ENCODE measurements at places on chromosomes 6 and 20.

- no peak for DNase-seq
Measured at GRCh38 chr6:82833481-82833880, 232.2 kb downstream of the UBE3D start.

- DNase-seq = no peak
Measured at GRCh38 chr6:815348-815738, 122.4 kb upstream of the EXOC2 start.

- DNase-seq = no peak
Measured at GRCh38 chr6:85015396-85015990, 251.1 kb upstream of the TBX18 start.

GRCh38 chr6:45591306-45591705, 213.6 kb upstream of the SUPT3H start:
- no peak for DNase-seq

- DNase-seq = no peak
Measured at GRCh38 chr6:153145591-153145990, 14.5 kb upstream of the RGS17 start.

DNA sequence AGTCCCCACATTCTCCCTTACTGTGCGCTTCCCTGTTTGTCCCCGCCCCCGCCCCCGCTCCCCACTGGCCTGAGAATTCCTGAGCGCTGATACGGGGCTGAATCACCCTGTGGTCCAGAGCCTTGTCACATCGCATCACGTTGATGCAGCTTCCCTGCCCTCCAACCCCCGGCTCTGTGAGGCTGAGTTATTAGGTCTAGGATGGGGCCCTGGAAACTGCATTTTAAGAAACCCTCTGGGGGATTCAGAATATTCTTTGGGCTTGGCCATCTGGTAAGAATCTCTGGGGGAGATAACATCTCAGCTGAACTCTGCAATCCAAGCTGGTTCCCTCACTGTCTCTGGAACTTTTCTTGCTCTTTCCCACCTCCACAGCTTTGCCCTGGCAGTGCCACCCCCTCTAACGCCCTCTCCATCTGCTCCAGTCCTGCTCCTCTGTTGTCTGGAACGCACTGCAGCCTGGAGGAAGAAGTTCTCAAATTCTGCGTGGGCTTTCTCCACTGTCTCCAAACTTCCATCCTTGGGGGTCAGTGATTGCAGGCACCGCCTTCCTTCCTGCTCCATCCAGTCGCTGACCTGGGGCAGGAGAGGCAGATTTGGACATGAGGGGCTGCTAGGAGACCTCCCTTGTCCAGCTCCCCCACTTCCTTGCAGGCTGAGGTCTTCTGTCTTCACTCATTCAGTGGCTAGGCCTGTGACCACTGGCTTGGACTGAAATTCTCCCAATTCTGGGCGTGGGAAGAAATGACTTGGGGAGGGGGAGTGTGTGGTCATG, 42.6 kb downstream of the KIAA1755 start:
- no peak for DNase-seq

DNA sequence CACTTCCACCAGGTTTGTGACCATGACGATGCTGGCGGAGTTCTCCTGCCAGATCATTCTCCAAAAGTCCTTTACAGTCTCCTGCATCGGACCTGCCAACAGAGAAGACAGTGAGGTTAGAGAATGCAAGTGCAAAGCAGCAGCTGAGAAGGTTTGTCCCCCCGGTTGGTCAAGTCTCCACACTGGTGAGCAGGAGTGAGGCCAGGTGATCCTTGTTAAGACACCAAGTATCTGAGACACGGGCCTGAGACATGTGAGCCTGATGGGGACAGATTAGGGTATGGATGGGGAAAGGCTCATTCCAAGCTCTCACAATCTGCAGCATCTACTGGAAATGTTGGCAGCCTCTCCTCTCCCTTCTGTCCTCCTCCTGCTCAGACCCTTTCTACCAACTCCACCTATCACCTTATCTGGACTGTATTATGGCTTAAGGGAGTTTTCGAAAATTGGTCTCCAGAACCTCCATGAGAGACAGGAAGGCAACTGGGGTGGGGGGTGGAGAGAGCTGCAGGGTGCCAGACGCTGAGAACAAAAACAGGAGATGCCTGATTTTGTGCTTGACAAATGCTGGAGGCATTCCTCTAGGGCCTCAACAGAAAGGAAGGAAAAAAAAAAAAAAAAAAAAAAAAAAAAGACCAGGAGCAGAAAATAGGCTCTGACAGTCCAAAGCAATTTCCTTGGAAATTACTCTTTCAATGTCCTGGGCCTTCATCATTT, 500.4 kb upstream of the CHD6 start:
- no peak for DNase-seq

DNA sequence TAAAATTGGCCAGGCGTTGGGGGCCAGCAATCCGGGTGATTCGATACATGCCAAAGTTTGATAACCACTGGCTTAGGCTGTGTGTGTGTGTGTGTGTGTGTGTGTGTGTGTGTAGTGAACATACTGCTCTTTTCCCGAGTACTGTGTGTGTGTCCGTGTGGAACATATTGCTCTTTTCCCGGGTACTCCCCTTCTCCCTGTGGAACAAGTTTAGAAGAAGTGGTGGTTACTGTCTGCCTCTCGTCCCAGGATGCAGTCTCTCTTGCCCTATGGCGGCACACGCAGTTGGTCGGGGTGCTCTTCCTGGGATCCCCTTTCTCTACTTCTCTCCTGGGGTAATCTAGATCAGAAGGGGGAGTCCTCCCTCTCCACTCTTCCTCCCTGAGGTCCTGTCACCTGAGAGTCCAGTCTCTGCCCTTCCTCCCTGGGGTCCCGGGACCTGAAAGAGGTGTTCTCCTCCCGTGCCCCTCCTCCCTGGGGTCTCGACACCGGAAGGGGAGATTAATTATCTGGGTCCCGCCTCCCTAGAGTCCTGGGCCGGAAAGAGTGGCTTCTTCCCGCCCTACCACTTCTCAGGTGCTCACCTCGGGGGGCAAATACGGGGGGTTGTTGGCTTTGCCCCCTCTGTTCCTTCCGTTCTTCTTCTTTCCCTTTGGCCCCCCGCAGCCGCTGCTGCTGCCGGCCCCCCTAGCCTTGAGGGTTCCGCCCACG, 516 bp downstream of the GTPBP2 start:
- peak; percentile 41 for DNase-seq

GRCh38 chr6:19558201-19558600, 279.0 kb upstream of the ID4 start:
- DNase-seq = no peak

DNA sequence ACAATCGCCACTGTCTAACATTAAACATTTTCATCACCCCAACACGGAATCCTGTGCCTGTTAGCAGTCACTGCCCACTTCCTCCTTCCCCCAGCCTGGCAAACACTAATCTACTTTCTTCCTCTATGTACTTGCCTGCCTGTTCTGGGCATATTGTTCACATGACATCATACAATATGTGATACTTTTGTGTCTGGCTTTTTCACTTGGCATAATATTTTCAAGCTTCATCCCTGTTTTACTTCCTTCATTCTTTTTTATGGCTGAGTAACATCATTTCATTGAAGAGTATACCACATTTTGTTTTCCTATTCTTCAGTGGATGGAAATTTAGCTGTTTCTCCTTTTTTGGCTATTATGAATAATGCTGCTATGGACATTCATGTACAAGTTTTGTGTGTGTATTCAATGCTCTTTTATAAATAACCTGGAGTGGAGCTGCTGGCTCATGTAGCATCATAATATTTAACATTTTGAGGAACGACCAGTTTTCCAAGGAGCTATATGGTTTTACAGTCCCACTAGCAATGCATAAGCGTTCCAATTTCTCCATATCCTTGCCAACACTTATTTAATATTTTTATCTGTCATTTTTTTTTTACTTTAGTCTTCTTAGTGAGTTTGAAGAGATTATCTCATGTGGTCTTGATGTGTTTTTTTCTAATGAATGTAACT, 360.1 kb downstream of the HDGFL1 start:
- DNase-seq = no peak

DNA sequence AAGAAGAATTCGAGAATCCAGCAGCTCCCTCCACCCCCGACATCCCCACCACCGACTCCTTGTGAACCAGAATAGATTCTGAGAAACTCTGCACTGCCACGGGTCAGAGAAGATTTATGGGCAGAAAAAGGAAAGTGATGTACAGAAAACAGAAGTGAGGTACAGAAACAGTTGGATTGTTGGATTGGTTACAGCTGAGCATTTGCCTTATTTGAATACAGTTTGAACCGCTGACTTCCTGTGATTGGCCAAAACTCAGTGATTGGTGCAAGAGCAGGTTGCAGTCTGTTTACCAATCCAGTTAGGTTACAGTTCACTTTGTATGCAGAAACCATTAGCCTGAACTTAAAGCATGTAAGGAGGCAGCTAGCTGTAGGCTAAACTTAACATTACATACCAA, 131.2 kb upstream of the HDDC2 start:
- DNase-seq = no peak

DNA sequence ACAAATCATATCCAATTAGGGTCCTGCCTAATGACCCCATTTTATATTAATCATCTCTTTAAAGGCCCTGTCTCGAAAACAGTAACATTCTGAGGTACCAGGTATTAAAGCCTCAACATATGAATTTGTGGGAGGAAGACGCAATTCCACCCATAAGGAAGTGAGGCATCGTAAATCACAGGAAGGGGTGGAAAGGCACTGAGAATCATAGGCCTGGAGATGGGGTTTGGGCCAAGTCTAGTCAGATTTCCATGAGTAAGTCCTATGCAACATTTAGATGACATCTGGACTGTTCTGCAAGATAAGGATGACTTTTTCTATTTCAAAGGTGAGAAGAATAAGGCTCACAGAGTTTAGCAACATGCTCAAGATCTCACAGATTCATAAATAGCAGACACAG, 534.0 kb downstream of the KHDRBS2 start:
- DNase-seq = no peak

GRCh38 chr20:58523971-58524315, 8.7 kb upstream of the APCDD1L start:
- no peak for DNase-seq

GRCh38 chr6:135224037-135224647, 43.0 kb downstream of the MYB start:
- no peak for DNase-seq

Data from stimulated activated CD4-positive, alpha-beta T cell treated with anti-CD3 and anti-CD28 coated beads, Interleukin-12 subunit alpha, Interleukin-12 subunit beta, amount 100 ng/mL, for 24 hours (primary cell).